ENCODE measurements at places on chromosomes 3 and 15.

GRCh38 chr15:90002428-90002844, 1.3 kb downstream of the ZNF710 start:
- peak; percentile 43 for DNase-seq

- no peak for DNase-seq
Observed at GRCh38 chr3:194422188-194422587, 23.1 kb upstream of the GP5 start.

DNA sequence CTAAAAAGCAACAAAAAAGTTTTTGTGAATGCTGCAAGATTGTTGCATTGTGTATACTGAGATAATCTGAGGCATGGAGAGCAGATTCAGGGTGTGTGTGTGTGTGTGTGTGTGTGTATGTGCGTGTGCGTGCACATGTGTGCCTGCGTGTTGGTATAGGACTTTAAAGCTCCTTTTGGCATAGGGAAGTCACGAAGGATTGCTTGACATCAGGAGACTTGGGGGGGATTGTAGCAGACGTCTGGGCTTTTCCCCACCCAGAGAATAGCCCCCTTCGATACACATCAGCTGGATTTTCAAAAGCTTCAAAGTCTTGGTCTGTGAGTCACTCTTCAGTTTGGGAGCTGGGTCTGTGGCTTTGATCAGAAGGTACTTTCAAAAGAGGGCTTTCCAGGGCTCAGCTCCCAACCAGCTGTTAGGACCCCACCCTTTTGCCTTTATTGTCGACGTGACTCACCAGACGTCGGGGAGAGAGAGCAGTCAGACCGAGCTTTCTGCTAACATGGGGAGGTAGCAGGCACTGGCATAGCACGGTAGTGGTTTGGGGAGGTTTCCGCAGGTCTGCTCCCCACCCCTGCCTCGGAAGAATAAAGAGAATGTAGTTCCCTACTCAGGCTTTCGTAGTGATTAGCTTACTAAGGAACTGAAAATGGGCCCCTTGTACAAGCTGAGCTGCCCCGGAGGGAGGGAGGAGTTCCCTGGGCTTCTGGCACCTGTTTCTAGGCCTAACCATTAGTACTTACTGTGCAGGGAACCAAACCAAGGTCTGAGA, 4.7 kb downstream of the BHLHE40 start:
- DNase-seq = peak; percentile 85

DNA sequence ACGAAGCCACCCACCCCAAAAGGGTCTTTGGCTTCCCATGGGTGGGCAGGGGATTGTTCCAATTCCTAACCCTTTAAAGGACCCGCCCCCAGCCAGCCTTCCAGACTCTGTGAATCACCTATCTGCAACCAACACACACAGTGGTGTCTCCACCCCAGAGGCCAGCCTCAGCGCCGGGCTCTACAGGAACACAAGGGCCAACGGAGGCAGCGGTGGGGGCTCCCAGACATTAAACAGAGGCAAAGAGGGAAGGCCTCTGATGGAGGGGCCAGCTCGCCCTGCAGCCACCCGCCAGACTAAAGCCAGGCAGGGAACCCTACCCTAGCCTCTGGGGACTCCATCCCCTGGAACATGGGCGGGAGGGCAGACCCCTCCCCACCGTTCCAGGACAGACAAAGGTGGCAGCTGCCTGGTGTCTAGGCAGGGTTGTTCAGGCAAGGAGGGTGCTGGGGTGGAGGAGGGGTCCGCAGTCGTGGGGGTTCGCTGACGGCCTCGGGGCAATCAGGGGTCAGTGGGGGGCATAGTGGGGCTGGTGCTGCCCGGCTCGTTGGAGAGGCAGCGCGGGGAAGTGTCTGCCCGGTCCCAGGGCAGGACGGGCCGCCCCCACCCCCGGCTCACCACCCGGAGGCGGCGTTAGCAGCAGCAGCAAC, 448 bp downstream of the SHISA5 start:
- no peak for DNase-seq

DNA sequence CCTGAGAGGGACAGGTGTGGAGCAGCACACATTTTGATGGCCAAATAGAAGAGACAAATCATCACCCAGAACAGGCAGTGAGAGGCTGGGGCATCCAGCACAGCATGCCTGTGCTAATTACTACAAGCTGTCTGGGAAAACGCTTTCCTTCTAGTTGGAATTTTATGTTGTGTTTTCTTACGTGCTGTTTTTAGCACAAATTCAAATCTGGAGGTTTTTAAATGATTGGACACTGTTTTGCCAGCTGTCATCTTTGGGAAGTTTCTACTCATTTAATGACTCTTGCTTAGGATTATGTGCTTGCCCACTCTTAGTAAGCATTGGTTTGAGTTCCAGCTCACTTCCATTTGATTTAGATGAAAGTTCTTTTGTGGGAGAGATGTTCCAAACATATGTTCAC, 43.5 kb downstream of the EAF1 start:
- DNase-seq = no peak

- no peak for DNase-seq
Observed at GRCh38 chr15:25238716-25239470, 199.9 kb downstream of the UBE3A start.

- no peak for DNase-seq
Observed at GRCh38 chr3:138935505-138935862, 11.5 kb downstream of the FOXL2 start.

DNA sequence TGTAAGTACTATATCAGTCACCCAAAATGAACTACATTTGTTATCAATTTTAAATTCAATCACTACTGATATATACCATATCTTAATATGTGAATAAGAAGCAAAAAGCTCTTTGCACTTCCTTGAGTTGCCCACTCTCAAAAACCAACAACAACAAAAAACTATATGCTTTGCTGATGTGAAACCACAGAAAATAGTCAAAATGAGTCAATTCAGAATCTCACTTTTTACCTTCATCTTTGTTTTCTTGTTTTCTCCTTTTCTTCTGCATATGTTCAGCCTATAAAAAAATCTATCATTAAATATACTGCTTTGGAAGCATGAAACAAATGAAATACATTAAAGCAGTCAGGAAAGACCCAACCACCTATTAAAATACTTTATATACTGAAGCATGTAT, 80.7 kb downstream of the UBR1 start:
- no peak for DNase-seq

DNA sequence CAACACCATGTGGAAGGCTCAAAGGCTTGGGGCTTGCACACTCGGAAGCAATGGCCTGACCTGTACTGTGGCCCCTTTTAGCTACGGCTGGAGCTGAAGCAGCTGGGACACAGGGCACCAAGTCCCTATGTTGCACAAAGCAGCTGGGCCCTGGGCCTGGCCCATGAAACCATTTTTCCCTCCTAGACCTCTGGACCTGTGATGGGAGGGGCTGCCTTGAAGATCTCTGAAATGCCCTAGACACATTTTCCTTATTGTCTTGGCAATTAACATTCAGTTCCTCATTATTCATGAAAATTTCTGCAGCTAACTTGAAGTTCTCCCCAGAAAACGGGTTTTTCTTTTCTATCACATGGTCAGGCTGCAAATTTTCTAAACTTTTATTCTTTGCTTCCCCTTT, 85.6 kb upstream of the ALDH1A3 start:
- no peak for DNase-seq

GRCh38 chr3:107404727-107405469, 27.7 kb downstream of the CCDC54 start:
- DNase-seq = no peak

GRCh38 chr3:41418961-41419691, 219.8 kb downstream of the CTNNB1 start:
- no peak for DNase-seq

GRCh38 chr3:79085171-79085570, 682.6 kb downstream of the ROBO1 start:
- no peak for DNase-seq

- DNase-seq = no peak
Observed at GRCh38 chr3:72745146-72745999, 102.9 kb downstream of the SHQ1 start.

GRCh38 chr3:31275583-31275982, 257.1 kb upstream of the STT3B start:
- DNase-seq = no peak

- DNase-seq = no peak
Observed at GRCh38 chr3:135740211-135740610, 225.3 kb upstream of the PPP2R3A start.
